ENCODE measurements at places on chromosomes 13 and 19.
A peak's percentile ranks its signal among the peaks of the same experiment; 100 is the strongest.

DNA sequence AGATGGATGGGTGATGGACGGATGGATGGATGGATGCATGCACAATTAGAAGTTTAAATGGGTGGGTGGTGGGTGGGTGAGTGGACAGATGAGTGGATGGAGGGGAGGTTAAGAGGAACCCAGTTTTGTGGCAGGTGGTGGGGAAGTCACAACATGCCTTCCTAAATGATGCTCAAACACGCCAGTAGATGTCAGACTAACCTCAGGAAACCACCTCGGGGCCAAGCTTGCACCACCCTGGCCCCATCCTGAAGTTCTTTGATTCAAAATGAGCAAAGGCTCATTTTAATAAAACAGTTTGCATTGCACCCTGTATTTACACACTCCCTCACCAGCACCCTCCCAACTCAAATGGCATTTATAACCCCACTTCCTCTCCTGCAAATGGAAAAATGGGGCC lies 91.4 kb upstream of the CACNA1A start:
- peak; percentile 74 for DNase-seq

- DNase-seq: no peak
Observed at GRCh38 chr13:51608857-51609406, 24.7 kb downstream of the WDFY2 start.

- DNase-seq: no peak
Observed at GRCh38 chr19:8204961-8205360, 4.2 kb upstream of the CERS4 start.

GRCh38 chr13:49218493-49219051 lies 1.6 kb upstream of the MLNR start:
- no peak for DNase-seq

DNA sequence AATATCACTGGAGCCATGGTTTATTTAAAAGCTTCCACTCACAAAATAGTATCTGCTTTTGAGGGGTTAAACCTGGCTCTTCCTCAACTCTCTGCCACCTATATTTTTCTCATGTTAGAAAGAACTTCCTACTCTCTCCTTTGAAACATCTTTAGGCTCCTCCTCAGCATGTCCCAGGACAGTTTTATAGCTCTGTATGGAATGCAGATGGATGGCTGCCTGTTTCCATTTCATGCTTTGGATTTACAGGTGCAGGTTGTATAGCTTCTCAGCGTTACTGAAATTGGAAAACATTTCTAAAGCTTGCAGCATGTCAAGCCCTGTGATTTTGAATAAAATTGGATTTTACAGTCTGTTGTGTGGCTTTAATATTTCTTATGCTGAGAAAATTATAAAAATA lies 314.0 kb downstream of the NDFIP2 start:
- no peak for DNase-seq

GRCh38 chr19:45323671-45324081 lies 1.0 kb upstream of the CKM start:
- DNase-seq: no peak

DNA sequence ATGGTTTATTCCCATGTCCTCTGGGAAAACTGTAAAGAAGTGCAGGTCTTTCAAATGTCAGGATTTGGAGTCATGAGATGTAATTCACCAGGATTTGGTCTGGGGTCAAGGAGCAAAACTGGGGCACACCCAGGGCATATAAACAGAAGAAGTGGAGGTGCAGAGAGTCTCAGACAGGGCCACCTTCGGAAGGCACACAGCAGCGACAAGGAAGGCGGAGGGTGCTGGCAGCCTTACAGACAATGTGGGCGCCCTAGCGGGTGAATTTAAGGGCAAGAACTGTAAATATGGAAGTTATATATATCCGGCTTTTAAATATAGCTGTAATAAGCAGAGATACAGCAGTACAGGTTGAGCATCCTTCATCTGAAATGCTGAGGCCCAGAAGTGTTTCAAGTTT lies 31.2 kb downstream of the DHRS12 start:
- DNase-seq: no peak

DNA sequence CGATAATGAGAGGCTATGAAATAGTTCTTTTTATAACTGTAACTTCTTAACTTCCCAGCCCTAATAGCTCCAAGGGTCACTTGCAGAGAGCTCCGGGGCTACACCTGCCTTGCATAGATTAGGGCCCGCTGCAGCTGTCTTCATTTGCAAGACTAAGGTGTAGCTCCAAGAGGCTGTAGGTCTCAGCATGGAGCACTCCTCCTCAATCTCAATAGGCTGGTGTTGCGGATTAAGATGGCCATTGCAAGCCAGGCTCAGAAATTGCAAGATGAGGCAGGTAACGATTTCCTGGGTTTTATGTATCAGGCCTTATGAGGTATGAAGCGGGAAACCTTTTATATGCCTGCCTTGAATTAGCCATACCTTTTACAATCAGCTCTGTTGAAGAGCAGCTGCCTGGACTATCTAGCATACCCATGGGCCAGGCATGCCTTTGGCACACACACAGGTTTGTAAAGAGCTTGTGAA lies 185.7 kb downstream of the TM9SF2 start:
- no peak for DNase-seq

DNA sequence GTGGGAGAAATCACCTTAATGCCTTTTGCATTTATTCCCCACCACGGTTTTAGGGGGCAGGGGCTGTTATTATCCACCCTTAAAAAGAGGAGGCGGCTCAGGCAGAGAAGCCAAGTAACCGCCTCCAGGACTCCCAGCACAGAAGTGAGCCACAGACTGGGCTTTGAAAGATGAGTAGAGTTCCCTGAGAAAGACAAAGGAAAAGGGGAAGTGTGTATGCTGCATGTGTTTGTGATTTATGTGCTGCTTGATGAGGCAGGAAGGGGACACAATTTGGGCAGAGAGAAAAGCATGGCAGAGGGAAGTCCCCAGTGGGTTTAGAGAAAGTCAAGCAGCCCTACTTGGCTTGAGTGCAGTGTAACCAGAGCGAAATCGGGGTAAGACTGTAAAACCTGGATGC lies 85.0 kb downstream of the DOCK9 start:
- no peak for DNase-seq

GRCh38 chr19:29527500-29528328 lies 1.9 kb downstream of the VSTM2B start:
- no peak for DNase-seq

Measured in fibroblast of skin of scalp (primary cell).